ENCODE measurements at places on chromosomes 16 and 17.

- DNase-seq, result no peak
These were observed 14.6 kb upstream of the CNGB1 start for GRCh38 chr16:57985204-57986181.

DNA sequence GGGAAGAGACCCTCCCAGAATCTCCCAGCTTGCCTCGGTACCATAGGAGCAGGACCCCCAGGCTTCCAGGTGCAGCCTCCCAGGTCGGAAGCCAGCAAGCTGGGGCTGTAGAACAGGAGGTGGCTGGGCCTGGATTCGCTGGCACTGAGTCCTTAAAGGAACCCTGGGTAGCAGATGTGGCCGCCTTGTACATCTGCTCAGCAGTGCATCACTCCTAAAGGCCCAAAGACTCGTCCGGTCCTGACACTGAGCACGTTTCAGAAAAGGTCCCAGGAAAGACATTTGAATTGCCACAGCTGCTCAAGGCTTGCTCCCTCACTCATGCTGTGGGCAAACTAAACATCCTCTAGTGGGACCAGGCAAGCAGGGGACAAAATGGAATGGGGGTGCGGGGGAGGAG, 172.8 kb downstream of the RAB11FIP4 start:
- DNase-seq, result no peak

- peak; percentile 65 for DNase-seq
These were observed at the start of gene NT5M for GRCh38 chr17:17303010-17303846. NT5M (plus strand) TSS chr17:17303373; CDS start chr17:17303551, 178 bp downstream.

DNA sequence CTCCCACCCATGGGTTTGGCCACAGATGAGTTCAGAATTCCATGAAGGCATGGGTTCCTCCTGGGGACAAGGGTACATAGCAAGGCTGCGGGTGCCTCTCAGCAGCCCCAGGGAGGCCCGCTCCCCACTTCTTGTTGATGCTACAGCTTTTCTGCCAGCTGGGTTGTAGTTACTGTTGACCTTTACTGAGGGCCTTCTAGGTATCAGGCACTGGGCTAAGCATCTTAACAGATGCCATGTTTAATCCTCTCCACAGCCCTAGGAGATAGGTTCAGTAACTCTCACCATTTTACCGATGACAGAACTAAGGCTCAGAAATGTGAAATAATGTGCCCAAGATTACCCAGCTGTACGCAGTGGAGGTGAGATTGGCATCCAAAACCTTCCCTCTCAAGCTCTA, 54.3 kb upstream of the DLX4 start:
- no peak for DNase-seq

- peak; percentile 30 for DNase-seq
These were observed 225.1 kb downstream of the SPECC1 start for GRCh38 chr17:20234276-20234675.

DNA sequence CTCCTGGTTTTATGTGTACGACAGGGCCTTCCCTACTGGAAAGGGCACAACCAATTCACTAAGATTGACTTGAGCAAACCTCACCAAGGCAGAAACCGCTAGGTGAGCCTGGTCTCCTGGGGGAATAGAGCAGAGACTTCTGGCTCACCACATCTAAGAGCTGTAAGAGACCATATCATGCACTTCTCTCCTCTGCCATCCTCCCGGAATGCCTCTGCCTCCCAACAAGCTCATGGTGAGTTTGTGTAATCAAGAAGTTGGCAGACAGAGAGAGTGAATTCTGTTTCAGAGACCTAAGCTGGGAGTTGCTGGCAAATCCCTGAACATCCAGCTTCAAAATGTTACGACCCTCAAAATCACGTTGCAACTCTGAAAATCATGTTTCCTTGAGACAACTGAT, 154.8 kb downstream of the SLC39A11 start:
- no peak for DNase-seq

- DNase-seq, result no peak
These were observed 16.6 kb upstream of the MPRIP start for GRCh38 chr17:17025621-17026020.

DNA sequence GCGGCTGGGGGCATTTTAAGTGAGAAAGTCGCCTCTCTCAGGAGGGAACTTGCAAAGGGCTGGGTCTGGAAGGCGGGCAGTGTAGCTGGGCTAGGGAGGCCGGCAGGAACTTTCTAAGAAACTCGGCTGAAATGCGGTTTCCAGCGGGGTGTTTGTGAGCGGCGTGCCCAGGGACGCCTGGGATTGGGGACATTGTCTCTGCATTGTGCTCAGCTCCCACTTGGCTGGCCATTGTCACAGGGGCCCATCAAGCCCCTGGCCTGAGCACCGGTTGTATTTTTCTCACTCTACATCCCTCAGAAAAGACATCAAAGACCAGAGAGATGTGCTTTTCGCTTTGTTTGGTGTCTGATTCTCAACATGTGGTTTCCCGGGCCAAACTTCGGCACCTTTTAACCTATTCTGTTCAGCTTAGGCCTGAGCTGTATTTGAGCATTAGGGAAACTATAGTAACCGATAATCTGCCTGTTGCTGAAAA, 291.1 kb upstream of the IRX3 start:
- no peak for DNase-seq

DNA sequence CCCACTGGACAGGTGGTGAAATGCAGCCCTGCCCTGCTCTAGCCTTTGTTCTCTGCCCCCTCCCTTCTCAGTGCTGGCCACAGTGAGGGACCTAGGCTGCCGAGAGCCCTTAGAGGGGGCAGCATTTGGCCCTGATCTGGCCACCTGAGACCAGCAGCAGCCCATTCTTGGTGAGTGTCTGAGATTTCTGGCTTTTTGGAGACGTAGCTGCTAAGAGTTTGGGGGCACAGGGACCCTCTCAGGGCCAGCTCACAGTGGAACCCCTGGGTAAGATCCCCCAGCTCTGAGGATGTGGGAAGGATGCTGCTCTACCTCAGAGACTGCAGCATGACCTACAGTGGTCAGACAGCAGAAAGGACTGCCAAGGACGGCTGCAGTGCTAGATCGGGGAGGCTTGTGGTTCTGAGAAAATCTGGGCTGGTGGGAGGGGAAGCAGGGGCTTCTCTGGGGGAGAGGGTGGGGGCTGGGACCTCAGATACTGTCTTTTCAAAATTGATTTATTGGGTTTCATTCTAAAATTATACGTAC, 13.3 kb downstream of the GRB7 start:
- DNase-seq, result no peak

GRCh38 chr17:2137342-2138098, 82.6 kb downstream of the HIC1 start:
- DNase-seq, result no peak

DNA sequence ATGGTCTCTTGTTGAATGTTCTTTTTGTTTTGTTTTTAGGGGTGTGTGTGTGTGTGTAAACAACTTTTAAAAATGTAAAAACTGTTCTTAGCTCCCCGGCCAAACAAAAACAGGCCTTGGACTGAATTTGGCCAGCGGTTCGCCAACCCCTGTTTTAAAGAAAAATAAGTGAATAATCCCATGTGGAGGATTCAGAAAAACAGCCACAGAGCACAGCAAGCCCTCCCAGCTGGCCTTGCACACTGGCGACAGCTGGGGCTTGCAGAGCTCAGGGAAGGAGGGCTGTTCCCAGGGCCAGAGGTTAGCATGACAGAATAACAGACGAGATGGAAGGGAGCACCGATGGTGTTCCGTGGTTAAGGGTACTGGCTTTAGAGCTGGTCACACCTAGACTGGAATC, 39.0 kb downstream of the EMP2 start:
- DNase-seq, result no peak

Data from T-cell (primary cell).